ENCODE measurements at places on chromosomes 4 and X.

- no peak for DNase-seq
These were observed 5.8 kb downstream of the SLC25A53 start for GRCh38 chrX:104151037-104151436.

- DNase-seq: no peak
These were observed 1184.4 kb downstream of the RPA4 start for GRCh38 chrX:98068024-98068580.

- no peak for DNase-seq
These were observed 249.1 kb downstream of the SPIN4 start for GRCh38 chrX:63101879-63102620.

GRCh38 chr4:17981063-17981462, 40.5 kb downstream of the LCORL start:
- peak; percentile 18 for DNase-seq

DNA sequence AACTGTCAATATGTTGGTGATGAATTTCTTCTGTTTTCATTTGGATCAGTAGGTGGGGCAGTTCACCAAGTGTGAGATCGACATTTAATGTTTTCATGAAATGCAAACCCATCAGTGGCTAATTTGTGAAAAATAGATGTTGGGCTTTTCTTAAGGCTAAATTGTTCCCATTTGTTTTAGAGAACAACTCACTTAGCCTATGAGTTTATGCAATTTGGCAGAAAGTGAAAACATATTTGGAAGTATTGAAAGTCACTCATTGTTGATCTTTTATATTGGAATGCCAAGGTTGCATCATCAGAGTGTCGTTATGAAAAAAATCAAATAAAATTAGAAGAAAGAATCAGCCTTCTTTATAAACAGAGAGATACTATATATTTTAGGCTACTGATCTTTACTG, 132.4 kb downstream of the RPA4 start:
- DNase-seq: no peak

DNA sequence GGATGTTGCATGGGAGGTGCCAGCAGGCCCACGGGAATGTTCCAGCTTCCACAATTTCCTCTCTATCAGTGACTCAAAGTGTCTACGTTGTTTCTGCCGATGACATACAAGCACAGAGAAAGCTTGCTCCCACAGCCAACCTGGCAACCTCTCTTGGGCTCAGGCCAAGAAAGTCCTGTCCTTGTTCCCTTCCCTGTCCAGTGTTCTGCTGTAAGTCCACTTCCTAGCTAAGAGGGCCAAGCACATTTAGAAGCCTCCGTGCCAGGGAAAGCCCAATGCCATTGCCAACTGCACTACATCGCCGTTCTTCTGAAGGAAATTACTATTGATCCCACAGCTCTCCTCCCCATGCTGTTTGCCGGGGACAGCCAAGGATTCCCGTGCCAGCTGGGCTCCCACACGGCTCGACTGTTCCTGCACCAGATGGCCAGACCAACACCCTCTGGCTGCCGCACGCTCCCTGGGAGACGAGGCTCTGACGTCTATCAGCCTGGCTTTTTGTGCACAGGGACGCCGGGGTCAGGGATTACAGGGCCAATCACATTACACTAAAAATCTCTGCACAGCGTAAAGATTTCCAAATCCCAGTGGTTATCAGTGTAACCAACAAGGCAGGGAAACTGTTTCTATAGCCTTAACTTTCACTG, 284.0 kb downstream of the BCOR start:
- DNase-seq: peak; percentile 41

DNA sequence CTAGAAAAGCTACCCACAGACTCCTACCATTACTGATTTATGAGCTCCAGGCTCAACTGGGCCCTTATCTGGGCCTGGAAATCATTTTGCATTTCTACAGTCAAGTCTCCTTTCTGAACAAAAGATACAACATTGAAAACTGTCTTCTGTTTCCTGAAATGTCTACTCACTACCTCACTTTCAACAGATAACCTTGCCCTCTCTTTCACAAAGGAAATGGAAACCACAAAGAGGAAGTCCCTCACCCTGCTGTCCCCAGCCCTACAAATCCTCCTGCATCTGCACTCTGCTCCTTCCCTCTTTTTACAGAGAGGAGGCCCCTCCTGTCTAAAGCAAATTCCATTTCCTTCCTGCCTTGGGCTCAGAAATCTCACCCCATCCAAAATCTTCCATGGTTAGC, 24.8 kb upstream of the CYBB start:
- DNase-seq: no peak

GRCh38 chr4:21656832-21657231, 291.7 kb downstream of the KCNIP4 start:
- peak; percentile 96 for DNase-seq

GRCh38 chrX:107654872-107655761, 26.8 kb downstream of the PRPS1 start:
- DNase-seq: peak; percentile 88

DNA sequence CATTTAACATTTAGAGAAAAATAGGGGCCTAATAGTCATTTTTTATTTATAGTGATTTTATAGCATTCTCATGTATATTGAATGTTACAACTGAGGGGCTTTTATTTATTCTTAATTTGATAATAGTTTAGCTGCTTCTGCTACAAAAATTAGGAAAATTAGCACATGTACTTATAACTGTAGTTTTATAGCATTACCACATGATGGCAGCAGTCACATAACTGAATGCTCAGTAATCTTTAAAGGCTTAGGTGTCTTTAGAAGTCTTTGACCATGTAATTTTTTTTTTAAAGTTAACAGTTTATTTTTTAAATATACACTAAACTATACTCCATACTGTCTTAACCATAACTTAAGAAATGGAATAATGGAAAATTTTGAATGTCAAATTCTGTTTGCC, 136.6 kb downstream of the STAG2 start:
- peak; percentile 56 for DNase-seq

DNA sequence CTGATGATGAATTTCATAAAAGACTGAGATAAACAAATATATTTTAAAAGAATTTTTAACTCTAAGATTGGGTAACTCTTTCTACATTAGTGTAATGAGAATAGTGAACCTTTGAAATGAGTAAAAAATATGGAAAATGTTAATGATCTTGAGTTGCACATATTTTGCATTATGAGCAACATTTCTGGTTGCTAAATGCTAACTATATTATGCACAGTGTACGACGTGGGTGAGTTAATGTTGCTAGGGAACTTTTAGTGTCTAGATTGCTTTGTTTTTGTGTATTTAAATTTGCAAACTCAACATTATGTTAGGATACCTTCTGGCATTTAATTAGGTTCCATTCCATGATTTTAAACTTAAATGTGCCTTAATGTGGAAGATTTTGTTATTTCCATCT, 612.9 kb upstream of the GALNT7 start:
- no peak for DNase-seq

DNA sequence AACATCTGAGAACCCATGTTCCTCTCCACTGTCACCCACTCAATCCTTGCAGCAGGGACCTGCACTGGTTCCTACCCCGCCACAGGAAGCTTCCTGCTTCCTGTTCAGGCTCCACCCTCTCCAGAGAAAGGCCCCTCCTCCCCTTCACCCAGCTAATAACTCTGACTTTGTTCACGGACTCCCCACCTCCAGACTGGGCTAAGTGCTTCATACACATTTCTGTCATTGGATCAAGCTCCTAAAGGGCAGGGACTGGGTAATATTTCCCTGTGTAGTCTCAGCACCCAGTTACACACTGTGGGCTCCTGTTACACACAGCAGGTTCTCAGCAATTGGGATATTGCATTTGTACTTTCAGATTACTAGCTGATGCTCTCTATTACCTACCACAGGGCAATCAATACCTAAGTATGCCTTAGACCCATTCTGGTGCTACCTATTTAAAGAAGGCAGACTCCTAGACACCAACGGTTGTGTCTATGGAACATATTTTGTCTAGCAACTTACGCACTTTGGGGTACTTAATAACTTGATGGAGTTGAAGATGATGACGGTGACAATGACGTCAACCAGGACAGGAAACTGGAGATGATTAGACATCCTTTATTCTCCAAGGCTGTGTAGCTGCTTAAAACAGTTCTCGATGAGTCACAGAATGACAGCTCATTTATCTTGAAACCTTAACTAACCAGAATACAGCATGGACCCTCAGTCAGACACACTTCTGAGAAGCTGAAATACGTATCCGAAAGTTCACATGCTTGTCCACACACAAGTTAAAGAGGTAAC, 58.1 kb downstream of the MAML3 start:
- DNase-seq: peak; percentile 99

- no peak for DNase-seq
These were observed 43.6 kb downstream of the CD99L2 start for GRCh38 chrX:150854856-150855255.

DNA sequence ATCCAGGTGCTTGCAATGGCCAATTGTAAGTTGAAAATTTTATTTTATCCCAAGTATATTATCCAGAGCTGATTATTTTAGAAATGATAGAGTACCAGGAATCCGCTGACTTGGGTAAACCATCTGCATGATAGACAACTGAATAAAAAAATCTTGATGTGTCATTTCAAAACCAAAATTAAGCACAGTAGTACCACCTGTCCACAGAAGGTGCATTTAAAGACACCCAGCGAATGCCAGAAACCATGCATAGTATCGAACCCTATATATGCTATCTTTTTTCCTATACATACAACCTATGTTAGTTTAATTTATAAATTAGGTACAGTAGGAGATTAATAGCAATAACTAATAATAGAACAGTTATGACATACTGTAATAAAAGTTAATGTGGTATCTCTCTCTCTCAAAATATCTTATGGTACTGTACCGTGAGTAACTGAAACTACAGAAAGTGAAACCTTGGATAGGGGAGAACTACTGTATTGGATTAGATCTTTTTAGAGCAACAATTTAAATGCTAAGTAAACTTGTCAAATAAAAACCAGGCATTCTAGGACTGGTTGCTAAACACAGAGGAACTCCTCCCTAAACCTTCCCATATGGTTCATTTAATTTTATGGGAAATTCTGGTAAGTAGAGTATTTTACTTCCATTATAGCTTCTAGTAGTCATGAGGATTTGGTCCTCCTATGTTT, 6.2 kb downstream of the NEIL3 start:
- no peak for DNase-seq

DNA sequence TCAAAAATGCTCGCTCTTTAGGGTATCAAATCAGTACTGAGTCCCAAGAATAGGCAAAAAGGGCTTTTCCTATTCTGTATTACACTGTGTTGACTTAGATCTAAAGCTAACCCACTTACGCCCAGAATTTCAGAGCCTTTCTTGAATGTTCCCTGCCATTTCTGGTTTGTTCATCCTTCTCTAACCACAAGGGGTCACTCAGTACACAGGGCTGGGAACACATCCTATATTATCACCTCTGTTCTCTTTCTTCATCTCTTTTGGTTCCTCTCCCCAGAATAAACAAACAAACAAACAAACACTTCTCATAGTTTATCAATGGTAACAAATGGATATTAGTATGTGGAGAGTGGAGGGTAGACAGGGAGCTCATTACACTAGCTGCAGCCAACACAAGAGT, 25.5 kb upstream of the MORC4 start:
- peak; percentile 46 for DNase-seq

DNA sequence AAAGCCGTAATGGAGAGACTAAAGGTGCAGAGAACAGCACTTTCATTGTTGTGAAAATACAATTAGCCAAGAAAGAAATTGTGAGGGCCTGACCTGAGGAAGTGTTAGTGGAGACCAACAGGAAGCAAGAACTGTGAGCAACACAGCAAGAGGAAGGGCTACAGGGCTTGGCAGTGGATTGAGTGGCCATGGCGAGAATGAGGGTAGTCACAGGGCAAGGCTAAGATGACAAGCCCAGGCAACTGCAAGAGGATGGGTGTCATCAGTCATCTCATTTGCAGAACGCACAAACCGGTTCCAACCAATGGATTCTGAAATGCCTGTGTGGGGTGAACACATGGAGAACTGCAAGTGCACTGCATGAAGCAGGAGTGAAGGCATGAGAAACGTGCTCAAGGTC, 3.6 kb downstream of the SLC10A6 start:
- DNase-seq: no peak

- DNase-seq: peak; percentile 24
These were observed 131.4 kb downstream of the ENOX2 start for GRCh38 chrX:130771648-130772047.

- DNase-seq: no peak
These were observed 184.3 kb downstream of the GC start for GRCh38 chr4:71599578-71599977.

- no peak for DNase-seq
These were observed 243.2 kb upstream of the NOCT start for GRCh38 chr4:138772366-138772765.

- no peak for DNase-seq
These were observed 360.4 kb upstream of the CPEB2 start for GRCh38 chr4:14641871-14642270.

DNA sequence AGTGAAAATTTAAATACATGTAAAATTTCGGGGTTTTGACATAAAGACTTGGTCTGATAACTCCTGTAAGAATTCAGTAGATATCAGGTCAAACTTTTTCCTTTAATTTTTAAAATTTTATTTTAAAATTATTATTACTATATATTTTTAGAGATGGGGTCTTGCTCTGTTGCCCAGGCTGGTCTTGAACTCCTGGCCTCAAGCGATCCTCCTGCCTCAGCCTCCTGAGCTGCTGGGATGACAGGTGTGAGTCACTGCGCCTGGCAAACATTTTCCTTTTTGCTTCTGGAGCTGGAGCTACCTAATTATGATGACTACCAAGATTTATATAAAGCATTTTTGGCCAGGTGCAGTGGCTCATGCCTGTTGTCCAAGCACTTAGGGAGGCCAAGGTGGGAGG, 37.3 kb downstream of the KLHL15 start:
- no peak for DNase-seq

DNA sequence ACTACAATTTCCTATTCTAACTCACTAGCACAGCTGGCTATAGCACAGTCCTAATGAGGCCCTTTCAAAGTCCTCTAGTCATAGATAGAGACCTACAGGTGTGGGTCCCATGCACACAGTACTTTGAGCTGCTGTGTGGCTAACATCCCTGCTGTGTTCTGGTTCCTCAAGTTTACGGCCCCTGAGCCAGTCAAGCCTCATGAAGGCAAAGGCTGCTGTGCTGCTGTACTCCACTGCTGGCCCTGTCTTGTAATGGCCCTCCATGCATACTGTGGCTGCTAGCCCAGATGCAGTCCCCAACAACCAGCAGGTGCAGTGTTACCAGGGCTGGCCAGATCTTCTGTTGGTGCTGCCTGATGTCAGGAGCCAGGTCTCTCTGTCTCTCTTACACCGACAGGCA, 23.4 kb upstream of the ENPEP start:
- DNase-seq: no peak

- no peak for DNase-seq
These were observed 86.0 kb upstream of the LIMCH1 start for GRCh38 chr4:41451961-41452360.

Data from iris pigment epithelial cell (primary cell).